Effector memory CD4-positive, alpha-beta T cell (primary cell): ENCODE measurements at places on chromosomes 3 and 15.

- no peak for DNase-seq
Observed at GRCh38 chr15:38335116-38335515, 82.5 kb downstream of the SPRED1 start.

DNA sequence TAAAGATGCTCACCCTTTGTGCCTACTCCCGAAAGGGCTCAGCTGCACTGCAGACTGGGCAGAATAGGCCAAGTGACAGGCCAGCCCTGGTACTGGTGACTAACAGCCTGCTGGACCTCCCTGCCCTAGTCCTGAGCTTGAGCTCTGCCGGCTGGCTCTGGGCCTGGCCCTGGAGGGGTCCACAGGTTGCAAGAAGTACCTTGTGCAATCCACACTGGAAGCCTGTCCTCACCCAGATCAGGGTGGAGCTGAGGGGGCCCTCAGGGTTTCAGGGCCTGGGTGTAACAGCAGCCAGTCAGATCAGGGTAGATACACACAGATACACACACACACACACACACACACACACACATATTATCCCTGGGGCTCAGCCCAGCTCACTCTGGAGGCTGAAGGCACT is 27.3 kb upstream of the PLA2G4D start:
- DNase-seq, result no peak

DNA sequence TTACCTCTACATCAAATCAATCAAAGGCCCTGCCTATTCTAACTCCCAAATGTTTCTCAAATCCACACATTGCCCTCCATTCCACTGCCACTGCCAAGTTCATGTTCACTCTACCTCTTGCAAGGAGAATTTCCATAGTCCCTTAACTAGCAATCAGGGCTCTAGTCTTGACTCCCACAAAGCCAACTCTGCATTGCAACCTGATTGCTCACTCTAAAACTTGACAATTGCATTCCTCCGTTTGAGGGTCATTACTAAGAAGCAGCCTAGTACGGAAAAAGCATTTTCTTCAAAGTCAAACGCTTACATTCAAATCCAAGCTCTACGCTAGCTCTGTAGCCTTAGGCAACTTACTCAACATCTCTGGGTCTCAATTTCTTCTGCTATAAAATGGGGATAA is 1.2 kb downstream of the CPA3 start:
- no peak for DNase-seq

- no peak for DNase-seq
Observed at GRCh38 chr3:10169000-10169496, 4.3 kb downstream of the IRAK2 start.

- no peak for DNase-seq
Observed at GRCh38 chr3:168495932-168496331, 400.2 kb upstream of the GOLIM4 start.

GRCh38 chr3:9768141-9768775 is 1.5 kb downstream of the CAMK1 start:
- no peak for DNase-seq

DNA sequence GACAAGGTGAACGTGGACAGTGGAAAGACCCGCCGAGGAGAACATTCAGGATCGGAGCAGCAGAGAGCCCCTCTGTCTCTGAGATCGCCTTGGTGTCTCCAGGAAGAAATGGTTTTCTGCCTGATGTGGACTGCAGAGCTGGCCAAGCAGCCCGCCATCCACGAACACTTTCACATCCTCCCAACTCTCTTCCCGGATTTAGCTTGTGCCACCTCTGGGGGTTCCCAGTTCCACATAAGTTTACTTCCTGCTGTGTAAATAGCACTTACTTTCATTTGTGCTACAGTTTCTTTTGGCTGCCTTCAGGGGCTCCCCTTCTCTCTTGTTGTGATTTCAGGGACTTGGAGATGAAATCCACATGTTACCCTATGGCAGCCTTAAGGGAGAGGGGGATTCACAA is 48.4 kb downstream of the SEMA5B start:
- DNase-seq, result no peak

DNA sequence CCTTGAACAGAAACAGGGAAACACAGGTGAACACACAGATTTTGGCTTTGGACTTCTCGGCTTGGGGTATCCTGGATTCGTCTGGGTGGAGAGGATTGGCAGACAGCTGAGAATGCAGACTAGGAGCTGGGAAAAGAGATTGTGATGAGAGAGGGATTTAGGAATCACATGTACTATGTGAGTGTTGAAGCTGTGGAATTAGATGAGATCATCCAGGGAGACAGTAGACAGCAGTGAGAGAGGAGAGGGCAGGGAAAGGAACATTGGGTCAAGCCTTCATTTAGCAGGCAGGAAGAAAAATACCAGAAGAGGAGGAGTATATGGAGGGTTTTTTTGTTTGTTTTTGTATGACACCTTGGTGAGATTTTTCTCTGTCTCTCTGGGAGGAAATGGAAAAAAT is 262.1 kb upstream of the TBL1XR1 start:
- DNase-seq, result no peak

DNA sequence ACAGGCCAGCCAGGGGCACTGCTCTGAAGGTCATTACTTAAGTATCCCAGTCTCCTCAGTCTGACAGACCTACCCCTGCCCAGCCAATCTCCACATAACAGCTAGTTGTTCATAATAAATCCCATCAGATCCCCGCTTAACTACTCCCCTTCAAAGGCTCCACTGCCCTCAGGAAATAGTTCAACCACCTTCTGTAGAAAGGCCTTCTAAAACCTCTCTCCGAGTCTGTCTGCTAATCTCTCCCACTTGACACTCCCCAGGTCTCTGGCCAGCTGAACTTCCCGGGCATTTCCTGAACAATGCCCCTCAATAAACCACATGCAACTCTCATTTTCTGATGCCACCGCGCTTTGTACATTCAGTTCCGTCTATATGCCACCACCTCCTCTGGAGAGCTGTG is 6.0 kb downstream of the PRC1 start:
- DNase-seq, result no peak
